ENCODE measurements at places on chromosomes 1 and 21.
A peak's percentile ranks its signal among the peaks of the same experiment; 100 is the strongest.

GRCh38 chr1:33973799-33974545, 110.1 kb downstream of the HMGB4 start:
- peak; percentile 8 for DNase-seq

- no peak for DNase-seq
These were observed 43.0 kb downstream of the MACO1 start for GRCh38 chr1:25473653-25474225.

DNA sequence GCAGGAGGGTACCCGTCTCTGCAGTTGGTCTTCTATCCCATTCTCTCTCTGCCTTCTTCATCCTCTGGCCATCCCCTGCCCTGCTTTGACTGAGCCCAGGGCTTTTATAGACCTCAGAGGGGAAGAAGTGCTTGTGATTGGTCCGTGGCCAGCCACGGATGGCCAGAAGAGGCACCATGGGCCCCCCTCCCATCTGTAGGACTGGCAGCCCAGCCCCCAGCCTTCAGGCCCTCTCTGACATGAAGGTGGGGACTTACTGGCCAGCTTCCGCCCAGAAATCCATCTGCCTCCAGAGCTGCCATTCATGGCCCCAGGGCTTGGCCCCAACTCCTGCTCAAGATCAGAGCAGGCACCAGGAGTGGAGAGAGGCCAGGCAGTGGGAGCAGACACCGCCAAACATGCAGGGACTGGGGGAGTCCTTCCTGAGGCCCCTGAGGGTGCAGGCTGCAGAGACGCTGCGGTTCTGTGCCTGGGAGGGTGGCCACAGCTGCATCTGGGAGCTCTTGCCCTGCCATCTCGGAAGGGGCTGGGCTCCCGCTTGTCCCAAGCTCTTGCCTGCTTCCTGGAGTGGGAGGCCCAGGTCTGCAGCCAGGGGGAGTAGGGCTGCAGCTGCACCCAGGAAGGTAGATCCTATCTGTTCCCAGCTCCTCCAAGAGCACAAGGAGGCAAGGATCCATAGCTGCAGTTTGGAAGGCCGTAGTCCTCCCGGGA, 698.6 kb upstream of the B3GALT2 start:
- DNase-seq: no peak

DNA sequence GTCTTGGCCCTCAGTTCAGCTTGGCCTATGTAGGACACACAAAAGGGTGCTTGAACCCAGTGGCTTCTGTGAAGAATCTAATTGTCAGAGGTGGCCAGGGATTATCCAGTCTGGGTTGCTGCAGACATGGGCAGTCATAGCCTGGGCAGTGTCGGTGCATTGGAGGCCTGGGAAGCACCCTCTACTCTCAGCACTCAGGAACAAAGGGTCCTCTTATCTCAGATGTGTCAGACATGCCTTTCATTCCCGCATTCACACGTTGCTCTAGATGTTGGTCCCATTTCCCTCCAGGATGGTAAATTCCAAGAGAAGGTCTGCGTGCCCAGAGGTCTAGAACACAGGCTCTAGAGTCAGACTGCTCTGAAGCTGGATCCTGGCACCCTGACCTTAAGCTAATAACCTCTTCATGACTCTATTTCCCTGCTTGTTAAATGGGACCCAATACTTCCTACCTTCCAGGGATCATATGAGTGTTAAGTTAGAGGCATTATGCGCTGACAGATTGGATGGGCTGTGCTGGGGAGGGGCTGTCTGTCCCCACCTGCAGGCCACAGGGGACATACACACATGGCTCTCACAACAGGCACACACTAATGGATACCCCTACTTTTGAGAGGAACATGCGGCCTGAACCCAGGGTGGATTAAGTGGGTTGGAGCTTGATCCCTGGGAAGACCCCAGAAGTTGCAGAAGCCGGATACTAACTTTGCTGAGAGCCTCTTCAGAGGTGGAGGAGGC, 16.5 kb upstream of the EDN2 start:
- DNase-seq: no peak

- no peak for DNase-seq
These were observed 2.3 kb upstream of the ITGA10 start for GRCh38 chr1:145912128-145912641.

- DNase-seq: no peak
These were observed 3.9 kb downstream of the TMEM125 start for GRCh38 chr1:43273708-43274107.

- DNase-seq: no peak
These were observed 225.8 kb upstream of the PROX1 start for GRCh38 chr1:213761845-213762407.

DNA sequence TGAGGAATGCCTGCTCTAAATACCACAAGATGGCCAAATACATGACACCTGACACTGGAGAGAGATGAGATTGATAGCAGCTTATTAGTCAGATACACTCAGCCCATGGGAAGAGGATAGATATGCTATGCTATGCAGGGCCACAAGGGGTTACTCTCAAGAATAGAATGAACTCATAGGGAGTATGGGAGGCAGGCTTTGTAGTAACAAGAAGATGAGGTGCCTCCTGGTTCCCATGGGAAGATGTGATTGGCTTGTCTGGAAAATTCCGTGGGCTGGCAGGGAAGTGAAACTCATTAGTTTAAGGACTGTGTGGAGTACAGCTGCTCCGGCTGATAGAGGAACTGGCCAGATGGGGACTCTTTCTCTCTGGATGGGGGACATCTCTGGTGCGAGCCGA, 16.5 kb downstream of the CCDC30 start:
- DNase-seq: no peak

DNA sequence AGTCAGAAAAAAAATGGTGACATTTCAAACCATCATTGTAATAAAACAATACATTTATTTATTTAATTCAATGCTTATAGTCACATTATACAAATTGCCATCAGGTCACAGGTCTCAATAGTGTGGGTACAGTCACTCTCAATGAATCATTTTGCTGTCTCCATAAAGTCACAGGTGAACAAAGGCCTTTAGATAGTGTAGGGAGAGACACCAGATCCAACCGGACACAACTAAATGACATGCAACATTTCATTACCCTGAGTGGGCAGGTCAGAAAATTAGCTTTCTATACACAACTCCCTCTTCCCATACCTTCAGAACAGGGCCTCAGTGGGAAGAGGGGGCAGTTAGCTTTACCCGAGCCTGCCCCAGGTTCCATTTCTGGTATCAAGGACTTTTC, 63.2 kb downstream of the STYXL2 start:
- DNase-seq: no peak

DNA sequence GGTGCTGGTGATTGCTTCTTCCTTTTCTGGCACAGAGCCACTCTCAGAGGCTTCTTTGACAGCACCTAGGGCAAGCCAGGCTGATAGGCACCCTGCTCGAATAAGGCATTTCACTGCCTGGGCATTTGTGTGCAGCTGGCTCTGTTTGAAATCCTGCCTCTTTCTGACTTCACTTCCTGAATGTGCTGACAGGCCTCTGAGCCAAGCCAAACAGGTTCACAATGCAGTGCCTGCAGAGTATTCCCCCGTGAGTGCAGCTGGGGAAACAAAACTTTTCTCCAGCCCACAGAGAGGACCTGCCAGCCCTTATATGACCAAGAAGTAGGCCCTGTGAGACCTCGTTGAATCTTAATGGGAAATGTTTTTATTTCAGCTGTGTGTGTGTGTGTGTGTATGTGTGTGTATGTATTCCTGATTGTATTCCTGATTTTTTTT, 10.4 kb downstream of the JUN start:
- peak; percentile 54 for DNase-seq

DNA sequence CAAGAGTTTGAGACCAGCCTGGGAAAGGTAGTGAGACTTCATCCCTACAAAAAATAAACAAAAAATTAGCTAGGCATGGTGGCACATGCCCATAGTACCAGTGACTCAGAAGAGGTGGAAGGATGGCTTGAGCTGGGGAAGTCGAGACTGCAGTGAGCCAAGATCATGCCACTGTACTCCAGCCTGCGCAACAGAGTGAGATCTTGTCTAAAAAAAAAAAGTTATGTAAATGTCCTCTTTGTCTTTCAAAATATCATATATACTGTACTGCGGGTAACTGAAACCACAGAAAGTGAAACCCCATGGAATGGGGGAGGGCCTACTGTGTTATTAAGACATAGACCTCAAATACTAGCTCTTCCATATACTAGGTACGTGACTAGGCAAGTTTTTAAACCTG, 20.8 kb downstream of the ACADM start:
- no peak for DNase-seq

- DNase-seq: no peak
These were observed 245.0 kb upstream of the OLFM3 start for GRCh38 chr1:102241431-102242338.

GRCh38 chr1:47669081-47669585, 231.3 kb downstream of the FOXD2 start:
- DNase-seq: no peak

- DNase-seq: no peak
These were observed 30.3 kb downstream of the MAP3K21 start for GRCh38 chr1:233357595-233358397.

DNA sequence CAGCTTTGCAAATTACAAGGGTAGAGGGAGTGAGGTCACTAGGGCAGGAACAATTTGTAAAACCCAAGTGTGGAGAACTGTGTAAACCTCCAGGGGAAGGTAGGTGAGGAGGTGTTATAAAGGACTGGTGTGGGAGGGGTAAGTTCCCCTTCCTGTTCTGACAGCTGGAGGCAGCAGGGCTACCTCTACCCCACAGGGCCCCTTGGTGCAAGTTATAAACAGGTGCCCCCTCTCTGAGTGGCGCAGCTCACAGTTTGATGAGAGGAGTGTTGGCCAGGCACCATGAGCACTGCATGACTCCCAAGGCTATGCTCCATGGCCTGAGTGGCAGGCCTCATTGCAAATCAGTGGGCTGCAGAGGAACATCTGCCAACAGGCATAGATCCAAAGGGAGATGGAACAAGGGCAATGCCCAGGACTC, 41.0 kb downstream of the MFSD2A start:
- no peak for DNase-seq

GRCh38 chr1:116203920-116204319, 92.7 kb downstream of the MAB21L3 start:
- DNase-seq: no peak

DNA sequence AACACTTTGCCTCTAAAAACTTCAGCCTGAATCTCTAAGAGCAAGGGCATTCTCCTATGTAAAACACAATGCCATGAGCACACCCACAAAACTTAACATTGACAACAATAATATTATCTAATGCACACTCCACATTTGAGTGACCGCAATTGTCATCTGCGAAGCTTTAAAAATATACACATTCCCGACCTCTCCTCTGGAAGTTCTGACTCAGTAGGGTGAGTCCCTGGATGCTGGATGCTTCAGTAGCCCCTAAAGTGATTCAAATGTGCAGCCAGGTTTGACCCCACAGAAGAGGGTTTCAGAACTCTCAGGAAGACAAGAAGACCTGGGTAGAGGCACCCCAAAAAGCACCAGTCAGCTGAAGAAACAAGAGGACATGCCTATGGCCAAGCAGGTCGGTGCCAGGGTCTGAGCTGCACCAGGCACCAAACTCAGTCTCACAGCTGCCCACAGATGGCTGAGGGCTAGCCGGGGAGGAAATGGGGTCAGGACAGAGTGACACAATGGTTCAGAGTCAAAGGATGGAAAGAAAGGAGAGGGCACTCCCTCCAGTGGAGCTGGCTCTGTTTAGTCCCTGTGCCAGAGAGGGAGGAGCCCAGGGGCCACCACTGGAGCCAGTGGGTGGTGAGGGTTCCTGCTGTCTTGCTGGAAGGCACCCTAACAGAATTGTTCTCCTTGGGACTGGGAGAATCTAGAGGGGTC, 17.4 kb downstream of the PIK3C2B start:
- no peak for DNase-seq

- peak; percentile 5 for DNase-seq
These were observed 75.0 kb upstream of the DPT start for GRCh38 chr1:168803806-168804510.

GRCh38 chr1:11558871-11559590, 80.1 kb downstream of the DISP3 start:
- no peak for DNase-seq

GRCh38 chr1:215001419-215002021, 81.0 kb upstream of the KCNK2 start:
- peak; percentile 22 for DNase-seq

DNA sequence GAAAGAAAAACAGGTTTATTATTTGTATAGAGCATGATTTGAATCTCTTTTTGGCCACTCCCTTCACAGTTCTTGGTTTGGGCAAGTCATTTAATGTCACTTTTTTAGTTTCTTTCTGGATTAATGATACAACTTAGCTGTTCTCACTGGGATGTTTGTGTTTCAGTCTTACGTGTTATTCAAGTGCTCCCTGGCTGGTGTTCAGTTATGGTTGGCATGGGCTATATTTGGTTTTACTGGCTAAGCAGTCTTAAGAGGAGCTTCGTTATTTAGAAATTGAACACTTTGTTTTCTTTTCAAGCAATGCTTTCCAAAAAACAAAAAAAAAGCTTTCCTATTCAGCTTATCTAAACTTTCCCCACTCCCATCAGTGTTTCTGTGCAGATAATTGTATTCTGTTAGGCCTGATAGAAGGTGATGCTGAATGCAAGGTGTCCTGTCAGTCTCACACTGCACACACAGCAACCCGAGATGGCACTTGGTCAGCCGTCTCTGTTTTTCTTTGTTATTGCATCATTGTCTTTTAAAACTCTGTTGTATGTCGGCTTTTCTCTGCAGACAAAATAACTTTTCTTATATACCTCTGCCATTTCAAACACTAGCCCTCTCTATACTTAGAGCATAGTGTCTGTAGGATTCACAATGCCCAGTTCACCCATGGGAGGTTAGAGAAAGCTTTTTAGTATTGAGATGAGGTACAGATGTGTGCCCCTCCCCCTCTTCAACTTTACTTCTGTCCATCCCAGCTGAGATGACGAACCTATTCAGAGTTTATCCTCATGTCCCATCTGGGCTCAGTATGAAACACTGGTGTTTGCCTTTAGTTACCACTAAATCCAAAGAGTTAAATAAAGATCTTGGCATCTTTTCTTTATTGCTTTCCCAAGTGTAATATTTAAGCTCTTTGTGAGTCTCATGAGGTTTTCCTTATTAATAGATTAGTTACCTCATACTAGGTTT, 80.2 kb downstream of the VPS13D start:
- no peak for DNase-seq

DNA sequence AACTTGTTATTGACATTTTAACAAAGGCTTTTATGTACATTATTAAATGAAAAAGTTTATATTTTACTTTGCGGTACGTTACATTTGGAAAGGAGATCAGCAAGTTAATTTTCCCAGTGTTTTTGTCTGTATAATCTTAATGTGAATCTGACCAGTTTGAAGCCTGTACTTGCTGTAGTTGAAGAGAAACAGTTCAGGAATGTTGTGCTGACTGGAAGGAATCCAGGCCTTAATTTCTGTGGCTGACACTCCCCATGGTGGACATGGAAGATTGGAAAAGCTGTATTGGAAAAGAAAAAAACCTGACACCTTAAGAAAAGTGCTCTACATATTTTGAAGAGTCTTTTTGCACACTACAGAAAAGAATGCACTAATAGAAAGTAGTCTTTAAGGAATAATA, 15.5 kb downstream of the LEPR start:
- no peak for DNase-seq

All from NCI-H1105 (cell line).